Stimulated activated CD4-positive, alpha-beta T cell treated with anti-CD3 and anti-CD28 coated beads, Interleukin-1b, Interleukin-23, amount 100 ng/mL, for 1 hour (primary cell): ENCODE measurements at places on chromosomes 5 and 9.

- DNase-seq, result no peak
Observed at GRCh38 chr5:166938071-166938470, 1353.4 kb upstream of the WWC1 start.

DNA sequence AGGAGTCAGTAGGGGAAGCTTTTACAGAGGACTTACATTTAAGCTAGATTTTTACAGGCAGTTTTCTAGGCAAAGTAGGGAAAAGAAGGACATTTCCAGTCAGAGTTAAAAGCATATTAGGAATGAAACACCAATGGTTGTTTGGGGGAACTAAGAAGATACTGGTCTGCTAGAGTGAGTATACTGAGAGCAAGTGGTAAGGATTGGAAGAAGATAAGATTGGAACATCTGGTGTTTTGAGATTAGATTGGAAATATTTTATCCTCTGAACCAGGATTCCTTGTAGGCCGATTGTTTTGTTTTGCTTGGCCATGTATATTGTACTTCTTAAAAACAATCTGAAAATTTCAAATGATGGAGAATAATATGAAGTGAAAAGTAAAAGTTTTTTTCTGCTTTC, 7.7 kb downstream of the FBXO38 start:
- no peak for DNase-seq

DNA sequence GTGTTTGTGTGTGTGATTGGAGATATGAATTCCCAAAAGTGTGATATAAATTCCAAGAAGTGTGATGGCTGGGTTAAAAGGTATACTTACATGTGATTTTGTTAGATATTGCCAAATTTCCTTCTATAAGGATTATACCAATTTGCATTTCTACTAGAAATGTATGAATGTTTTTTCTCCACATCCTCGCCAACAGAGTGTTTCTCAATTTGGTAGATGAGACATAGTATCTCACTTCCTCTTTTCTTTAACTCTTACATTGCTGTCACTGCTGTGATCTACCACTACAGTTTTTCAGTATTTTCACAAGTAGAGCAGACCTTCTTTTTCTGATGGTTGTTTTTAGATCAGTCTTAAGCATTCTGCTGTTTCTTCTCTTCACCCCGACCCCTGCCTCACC, 111.3 kb downstream of the FER start:
- no peak for DNase-seq

DNA sequence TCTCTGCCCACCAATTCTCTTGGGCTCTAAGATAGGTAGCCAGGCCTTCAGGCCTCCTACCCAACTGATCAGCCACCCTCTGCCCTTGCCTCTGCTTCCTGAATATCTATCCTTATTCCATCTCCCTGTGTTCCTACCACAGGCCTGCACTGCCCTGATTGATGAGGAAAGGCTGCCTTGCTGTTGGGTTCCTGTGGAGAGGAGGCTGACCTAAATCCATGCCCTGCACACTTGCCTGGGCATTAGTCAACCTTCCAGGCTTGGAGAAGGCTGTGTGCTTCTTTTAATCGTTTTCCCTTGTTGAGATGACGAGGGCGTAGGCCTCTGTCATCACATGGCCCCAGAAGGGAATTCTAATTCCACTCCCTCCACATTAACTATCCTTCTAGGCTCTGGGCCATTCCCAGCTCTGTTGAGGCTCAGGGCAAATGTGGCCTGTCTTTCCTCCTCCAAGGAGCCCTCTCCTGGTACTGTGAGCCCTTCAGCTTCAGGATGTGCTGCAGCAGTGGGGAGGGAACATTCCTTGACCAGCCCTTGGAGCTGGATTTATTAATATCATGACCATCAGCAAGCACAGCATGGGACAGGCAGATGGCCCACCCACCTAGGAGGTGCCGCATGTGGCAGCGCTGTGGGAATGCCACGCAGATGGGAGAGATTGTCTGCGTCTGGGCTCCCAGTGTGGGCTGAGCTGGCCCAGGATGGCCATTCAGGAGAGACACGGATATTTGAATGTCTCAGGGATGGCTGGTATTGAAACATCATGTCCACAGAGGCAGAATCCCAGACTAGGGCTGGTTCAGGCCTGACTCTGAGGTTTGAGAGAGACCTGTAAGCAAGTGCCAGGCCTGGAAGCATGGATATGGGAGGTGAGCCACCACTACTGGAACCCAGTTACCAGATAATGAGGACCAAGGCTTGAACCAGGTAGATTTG, 40.9 kb downstream of the ANGPTL2 start:
- DNase-seq, result no peak

GRCh38 chr5:146048994-146049703, 56.2 kb downstream of the PLAC8L1 start:
- DNase-seq, result no peak

- DNase-seq, result no peak
Observed at GRCh38 chr5:141465351-141465750, 10.4 kb upstream of the PCDHGC3 start.

DNA sequence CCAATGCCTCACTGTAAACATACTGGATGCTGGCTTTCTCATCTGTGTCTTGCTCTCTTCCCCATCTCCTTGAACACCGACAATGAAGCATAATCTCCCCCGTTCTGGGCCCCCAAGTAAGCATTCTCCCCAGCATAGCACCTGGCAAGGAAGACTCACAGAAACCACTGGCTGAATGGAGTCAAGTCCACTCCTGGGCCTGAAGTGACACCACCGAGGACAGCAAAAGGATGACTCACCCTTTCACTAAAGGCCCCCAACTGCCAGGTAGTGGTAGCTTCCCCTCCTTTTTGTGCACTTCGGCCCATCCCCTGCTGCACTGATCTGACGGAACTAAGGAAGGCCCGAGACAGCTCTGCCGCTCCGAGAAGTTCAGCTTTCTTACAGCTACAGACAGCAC, 9.4 kb downstream of the VDAC1 start:
- DNase-seq, result no peak

- no peak for DNase-seq
Observed at GRCh38 chr5:107535849-107536248, 134.9 kb downstream of the EFNA5 start.

DNA sequence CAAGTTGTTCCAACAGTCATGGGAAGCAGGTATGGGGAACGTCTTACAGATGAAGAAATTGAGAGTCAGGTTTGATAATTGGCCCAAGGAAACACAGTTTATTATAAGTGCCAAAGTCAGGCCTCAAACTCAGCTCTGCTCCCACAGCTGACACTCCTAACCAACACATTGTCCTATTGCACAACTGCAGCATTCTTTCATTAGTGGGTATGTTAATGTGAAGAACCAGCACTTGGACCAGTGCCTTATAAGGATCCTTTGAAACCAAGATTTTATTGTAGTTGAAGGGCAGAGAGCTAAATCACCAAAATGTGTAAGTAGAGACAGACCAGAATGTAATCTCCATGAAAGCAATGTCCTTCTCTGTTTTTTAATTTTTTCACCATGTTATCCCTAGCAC, 56.1 kb downstream of the GRIA1 start:
- no peak for DNase-seq

GRCh38 chr5:140576776-140577201, 12.2 kb downstream of the SLC35A4 start:
- DNase-seq, result no peak

- no peak for DNase-seq
Observed at GRCh38 chr5:17282283-17283120, 65.1 kb downstream of the BASP1 start.

DNA sequence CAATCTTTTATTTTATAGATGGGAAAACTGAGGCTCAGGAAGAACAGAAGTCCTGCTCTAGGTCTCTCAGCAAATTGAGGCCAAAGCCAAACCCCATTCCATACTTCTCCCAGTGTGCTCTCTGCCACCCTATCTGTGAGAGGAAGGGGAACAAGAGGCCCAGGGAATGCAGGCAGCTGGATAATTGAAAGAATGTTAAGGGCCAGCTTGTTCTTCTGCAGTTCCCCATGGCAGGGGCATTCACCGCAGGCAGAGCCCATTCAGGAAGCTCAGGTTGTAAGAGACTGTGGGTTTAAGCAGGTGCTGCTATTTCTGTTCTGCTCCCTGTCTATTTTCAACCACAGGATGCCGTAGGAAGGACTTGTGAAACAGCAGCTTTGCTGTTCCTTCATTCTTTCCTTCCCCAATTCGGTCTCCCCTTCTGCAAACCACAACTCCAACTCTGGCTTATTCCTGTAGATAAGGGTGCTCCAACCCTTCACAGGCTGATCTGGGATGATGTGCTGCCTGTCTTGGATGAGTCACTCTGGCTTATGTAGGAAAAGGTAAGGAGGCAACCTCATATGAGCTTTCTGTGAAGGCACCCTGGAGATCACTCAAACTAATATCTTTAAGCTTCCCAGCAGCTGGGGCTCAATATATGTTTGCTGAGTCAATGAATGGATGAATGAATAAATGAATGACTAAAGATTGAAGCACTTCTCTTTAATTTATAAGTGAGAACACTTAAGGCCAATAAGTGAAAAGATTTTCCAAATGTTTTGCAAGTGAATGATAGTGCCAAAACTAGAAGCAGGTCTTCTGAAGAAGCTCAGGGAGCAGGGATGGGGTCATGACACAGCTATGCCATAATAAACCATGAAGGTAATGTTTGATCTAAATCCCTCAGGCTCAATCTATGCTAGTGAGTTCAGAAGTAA, 377.6 kb downstream of the BRINP1 start:
- DNase-seq, result no peak

- DNase-seq, result no peak
Observed at GRCh38 chr5:158910782-158911692, 188.7 kb downstream of the EBF1 start.

DNA sequence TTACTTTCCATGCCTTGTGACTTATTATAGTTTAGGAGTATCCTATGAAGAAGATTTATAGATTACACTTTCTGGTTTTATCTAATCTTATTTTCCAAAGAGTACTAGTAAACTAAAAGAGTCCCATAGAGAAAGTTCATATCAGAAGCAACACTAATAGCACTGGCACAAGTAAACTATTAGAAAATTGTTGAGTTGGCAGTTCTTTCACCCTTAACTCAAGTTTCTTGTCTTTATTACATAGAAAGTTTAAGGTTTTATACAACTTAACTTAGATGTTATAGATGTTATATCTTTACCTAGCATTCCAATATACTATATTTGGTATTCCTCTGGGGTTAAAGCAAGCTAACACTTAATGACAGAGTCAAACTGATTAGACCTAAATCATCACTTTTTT, 437.8 kb upstream of the ARRDC3 start:
- DNase-seq, result no peak

DNA sequence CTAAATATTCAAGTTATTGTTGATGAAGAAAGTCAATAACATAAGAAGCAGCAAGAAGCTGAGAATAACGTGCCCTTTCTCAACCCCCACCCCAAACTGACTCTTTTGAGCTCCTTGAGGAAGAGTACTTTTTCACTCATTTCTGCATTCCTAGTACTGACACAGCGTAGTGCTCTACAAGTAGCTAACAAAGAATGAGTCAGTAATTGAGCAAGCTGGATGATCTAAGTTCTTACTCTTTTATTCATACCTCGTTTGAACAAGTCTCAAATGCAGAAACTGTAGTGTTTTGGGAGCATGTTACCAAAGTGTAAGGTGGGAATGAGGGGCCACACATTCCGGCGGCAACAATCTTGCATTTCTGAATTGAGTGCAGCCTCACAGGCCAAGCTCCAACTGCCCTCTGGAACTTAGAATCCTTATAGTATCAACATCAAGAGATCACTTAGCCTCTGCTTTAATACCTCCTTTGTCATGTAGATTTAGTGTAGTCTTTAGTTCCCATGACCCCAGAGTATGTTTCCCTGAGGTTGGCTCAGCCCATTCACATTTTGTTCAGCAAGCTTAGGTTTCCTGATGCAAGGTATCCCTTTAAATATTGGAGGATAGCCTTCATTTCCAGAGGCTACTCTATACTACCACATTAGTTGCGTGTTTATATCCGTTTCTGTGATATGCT, 152.0 kb downstream of the PRR16 start:
- DNase-seq, result no peak

- DNase-seq, result peak; percentile 66
Observed at GRCh38 chr9:109012876-109013678, at the start of gene CTNNAL1. TSS of gene CTNNAL1 (minus strand) at chr9:109013499. CDS start at chr9:109013442, 57 bp downstream.

GRCh38 chr5:10637944-10638343, 74.1 kb downstream of the ANKRD33B start:
- no peak for DNase-seq

GRCh38 chr5:128896675-128897074, 68.6 kb upstream of the SLC27A6 start:
- no peak for DNase-seq

- DNase-seq, result no peak
Observed at GRCh38 chr9:112605518-112605917, 112.4 kb downstream of the INIP start.

DNA sequence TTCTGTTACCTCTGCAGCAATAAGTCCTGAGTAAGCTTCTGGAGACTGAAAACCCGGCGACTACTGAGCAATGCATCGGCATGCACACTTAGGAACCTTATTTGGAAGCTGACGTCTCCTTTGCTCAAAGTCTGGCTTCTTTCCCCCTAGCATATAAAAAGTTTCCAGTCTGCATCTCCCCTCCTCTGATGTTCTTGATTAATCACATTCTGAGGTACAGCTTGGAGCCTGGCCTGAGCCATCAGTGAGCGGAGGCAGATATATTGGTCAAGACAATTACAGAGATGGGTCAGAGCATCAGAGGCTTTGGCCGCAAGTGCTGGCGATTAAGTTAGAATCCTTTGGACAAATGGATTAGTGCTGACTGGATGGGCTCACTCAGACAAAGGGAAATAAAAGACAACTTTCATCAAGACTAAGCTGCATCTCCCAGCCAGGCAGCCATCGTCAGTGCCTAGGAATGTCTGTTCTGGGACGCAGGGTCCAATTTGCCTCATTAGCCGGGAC, 140.7 kb downstream of the MTX3 start:
- no peak for DNase-seq

DNA sequence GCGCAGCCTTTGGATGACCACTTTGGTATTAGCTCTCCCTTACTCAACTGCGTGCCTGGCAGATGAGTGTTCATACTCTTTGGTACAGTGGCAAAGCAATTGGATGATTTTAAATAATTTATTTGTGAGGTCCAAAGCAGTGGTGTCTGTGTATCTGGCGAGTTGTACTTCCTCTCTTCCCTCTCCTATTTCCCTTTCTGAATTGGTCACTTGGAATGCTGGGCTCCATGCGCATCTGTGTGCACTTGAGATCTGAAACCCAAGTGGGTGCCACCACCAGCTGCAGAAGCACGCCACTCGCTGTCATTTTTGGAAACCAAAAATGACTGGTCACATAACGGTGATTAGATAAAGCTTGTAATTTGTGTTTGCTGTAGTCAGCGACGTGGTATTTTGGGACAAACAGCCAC, 386.0 kb upstream of the KLF4 start:
- no peak for DNase-seq

DNA sequence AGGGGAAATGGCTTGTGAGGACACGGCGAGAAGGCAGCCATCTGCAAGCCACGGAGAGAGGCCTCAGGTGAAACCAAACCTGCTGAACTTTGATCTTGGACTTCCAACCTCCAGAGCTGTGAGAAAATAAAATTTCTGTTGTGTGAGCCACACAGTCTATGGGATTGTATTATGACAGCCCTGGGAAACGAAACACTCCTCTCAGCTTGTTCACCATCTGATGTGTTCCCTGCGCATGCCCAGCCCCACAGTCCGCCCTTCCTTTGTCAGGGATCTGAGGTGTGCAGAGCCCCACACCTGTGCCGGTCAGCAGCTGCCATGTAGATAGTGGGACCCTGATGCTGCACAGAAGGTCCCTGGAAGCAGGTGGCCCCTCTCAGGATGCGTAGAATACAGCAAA, 34.1 kb downstream of the PLPP7 start:
- no peak for DNase-seq
